ENCODE measurements at places on chromosomes 2 and 18.

- DNase-seq, result no peak
Observed at GRCh38 chr2:239195318-239195871, 205.4 kb downstream of the HDAC4 start.

GRCh38 chr2:231634412-231634811 lies 41.7 kb downstream of the TEX44 start:
- DNase-seq, result no peak

DNA sequence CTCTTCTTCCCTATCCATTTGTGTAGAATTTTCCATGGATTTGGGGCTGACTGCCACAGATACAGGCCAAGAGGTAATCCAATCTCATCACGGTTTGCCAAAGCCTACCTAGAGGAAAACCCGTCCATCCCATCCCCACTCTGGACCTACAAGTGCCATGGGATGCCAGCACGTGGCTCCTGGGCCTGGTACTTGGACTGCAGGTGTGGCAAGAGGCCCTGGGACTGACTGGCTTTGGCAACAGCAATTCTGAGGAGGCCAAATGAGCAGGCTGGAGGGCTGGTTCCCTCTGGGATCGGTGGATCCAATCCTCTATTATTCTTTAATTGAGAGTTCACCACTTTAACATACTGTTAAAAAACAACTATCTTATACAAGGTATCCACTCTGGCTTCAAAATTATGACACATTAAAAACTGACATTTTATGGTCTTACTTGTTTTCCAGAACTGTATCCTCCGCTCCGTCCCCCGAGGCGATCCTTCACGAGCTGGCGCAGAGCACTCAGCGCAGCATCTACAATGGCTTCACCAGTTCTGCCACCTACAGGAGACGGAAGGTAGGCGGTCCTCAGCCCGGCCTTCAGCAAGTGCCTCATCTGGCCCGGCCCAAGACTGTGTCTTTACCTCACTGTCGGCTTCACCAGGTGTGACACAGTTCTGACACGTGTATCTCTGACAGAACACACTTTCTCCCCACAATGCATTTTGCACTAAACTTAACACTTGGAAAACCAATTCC lies 19.8 kb downstream of the PDIA6 start:
- no peak for DNase-seq

- no peak for DNase-seq
Observed at GRCh38 chr2:75632813-75633212, 13.8 kb upstream of the MRPL19 start.

DNA sequence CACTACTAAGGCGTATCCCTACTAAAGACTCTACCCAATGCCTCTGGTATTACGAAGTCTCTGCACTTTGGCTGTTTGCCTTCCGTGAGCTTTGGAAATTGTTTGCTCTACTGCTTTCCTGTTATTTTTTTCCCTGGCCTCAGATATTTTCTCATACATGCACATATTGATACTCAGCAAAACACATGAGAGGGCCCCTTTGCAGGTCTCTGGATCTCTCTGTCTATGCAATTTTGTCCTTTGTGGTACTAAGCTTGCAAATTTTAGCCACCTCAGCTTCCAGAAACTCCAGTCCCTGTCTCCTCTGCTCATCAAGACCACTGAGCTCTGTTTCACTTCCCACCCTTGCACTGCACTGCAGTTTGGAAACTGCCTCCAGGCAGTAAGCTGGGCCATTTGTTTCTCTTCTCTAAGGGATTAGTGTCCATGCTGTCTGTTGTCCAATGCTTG lies 46.6 kb downstream of the TAF1B start:
- no peak for DNase-seq
